ENCODE measurements at places on chromosomes 11 and 22. TPM values are rescaled to one million over a fixed set of nuclear protein-coding genes. Genes with fewer than 3 reads are reported as not detected.

The CCDC82 gene
- 77.3 TPM for total RNA-seq

The BTG4 gene
- not detected for total RNA-seq

The OOSP2 gene
- total RNA-seq = not detected

The PTPMT1 gene
- total RNA-seq = 19.7 TPM

The RTL10 gene
- total RNA-seq = 17.5 TPM

The MOB2 gene
- 14.7 TPM for total RNA-seq

The MRPL40 gene
- 6.6 TPM for total RNA-seq

The C11orf24 gene
- 10.6 TPM for total RNA-seq

The TBX1 gene
- 0.64 TPM for total RNA-seq

The CD59 gene
- 59.8 TPM for total RNA-seq

The FAM83F gene
- 0.36 TPM for total RNA-seq
